ENCODE measurements at places on chromosomes 2 and 18. TPM values are rescaled to one million over a fixed set of nuclear protein-coding genes. Genes with fewer than 3 reads are reported as not detected.

DNA sequence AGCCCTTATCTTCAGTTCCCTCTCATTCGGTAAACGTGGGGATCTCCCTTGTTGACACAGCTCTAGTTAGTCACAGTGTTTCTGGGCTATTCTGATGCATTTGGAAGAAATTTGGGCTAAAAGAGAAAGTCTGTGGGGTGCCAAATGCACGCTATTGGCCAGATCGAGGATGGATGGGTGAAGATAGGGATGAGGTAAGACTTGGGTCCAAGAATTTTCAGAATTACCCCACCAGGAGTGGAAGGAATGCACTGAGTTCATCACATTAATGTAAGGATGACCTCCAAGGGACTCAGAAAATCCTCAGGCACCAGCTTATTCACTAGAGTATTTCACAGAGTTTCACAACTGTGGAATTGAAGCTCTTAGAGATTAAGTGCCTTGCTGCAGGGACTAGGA is 49.3 kb downstream of the NRP2 start:
- no peaks in the 10 kb centered on the region for H3K27me3 ChIP-seq
- peaks cover 46% of the 10 kb centered on the region for H3K4me1 ChIP-seq
- no peak overlapping the region for H3K4me3 ChIP-seq
- DNase-seq, result no peak

GRCh38 chr18:10399465-10399864 is 55.0 kb upstream of the APCDD1 start:
- no peaks in the 10 kb centered on the region for H3K27me3 ChIP-seq
- DNase-seq, result no peak
- H3K4me1 ChIP-seq, result peaks cover 44% of the 10 kb centered on the region
- no peaks in the 10 kb centered on the region for H3K36me3 ChIP-seq
- H3K4me3 ChIP-seq, result no peak overlapping the region

DNA sequence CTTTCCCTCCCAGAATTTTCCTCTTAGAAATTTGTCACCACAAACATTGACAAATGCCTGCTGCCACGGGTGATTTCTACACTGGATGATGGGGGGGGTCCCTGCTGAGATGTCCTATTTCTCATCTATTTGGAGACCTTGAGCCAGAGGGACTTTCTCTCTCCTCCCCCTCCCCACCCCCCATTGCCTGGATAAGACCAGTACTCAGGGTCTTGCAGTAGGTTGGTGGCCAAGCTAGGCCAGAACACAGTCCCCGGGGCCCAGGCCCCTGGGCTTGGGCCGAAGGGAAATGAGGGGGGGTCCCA is 560 bp upstream of the DUSP2 start:
- H3K4me1 ChIP-seq, result peaks cover 51% of the 10 kb centered on the region
- H3K4me3 ChIP-seq, result peak overlapping the region; percentile 59
- H3K36me3 ChIP-seq, result no peaks in the 10 kb centered on the region

GRCh38 chr2:152165306-152165705 is 10.3 kb downstream of the STAM2 start:
- H3K36me3 ChIP-seq, result peaks cover 17% of the 10 kb centered on the region
- no peak overlapping the region for H3K27ac ChIP-seq
- H3K4me3 ChIP-seq, result no peak overlapping the region
- peaks cover 11% of the 10 kb centered on the region for H3K4me1 ChIP-seq

DNA sequence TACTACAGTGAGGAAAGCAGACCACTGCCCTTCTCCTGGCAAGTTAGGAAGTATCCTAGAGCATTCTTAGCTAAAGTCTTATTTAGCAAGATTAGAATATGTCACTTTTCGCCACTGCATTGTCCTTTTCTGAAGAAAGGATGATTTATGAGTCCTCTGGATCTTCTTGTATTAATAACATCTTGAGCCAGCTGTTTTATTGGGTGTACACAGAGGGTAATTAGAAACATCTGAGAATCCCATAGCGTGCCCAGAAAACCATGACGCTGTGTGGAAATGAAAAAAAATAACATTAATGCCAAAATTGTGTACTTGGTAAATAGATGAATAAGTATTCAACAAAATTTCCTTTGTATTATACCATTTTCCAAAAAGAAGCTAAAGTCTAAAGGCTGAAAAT is 198.7 kb downstream of the LTBP1 start:
- peaks cover 6% of the 10 kb centered on the region for H3K4me1 ChIP-seq
- peaks cover 5% of the 10 kb centered on the region for H3K36me3 ChIP-seq
- H3K27me3 ChIP-seq, result no peaks in the 10 kb centered on the region
- peak overlapping the region; percentile 32 for H3K27ac ChIP-seq
- DNase-seq, result no peak

DNA sequence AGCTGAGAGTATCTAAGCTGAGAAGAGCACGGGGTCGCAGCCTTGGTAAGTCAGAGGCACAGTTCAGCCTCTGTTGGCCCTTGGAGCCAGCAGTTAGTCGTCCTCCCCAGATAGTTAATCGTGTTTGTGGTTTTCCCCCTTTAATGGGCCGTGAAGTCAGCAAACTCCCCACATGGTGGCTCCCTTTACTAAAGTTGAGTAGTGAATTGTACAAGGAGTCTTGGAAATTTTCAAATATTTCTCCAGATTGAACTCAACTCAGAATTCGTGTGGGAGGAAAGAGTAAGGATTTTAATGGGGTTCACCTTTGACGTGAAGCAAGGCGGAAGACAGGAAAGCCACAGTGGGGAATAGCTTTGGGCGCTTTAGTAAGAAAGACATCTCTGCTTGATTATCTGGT is 2.4 kb upstream of the ADCYAP1 start:
- H3K36me3 ChIP-seq, result no peaks in the 10 kb centered on the region
- peaks cover 17% of the 10 kb centered on the region for H3K4me1 ChIP-seq
- no peak for DNase-seq
- no peak overlapping the region for H3K4me3 ChIP-seq
- no peak overlapping the region for H3K27ac ChIP-seq

DNA sequence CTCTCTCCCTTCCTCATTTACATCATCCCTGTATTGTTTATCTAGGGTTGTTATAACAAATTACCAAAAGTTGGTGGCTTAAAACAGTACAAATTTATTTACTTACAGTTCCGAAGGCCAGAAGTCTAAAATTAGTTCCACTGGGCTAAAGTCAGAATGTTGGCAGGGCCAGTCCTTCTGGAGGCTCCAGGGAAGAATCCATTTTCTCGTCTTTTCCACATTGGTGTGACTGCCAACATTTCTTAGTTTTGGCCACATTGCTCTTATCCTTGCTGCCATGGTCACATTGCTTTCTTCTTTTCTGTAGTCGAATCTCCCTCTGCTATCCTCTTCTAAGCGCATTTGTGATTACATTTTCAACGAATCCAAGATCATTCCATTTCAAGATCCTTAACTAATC is 34.7 kb downstream of the ICOS start:
- no peak for DNase-seq
- H3K4me3 ChIP-seq, result no peak overlapping the region
- no peaks in the 10 kb centered on the region for H3K4me1 ChIP-seq
- H3K36me3 ChIP-seq, result no peaks in the 10 kb centered on the region

- no peak overlapping the region for H3K4me3 ChIP-seq
- H3K4me1 ChIP-seq, result peaks cover 3% of the 10 kb centered on the region
- no peak overlapping the region for H3K27ac ChIP-seq
- no peaks in the 10 kb centered on the region for H3K27me3 ChIP-seq
- H3K36me3 ChIP-seq, result peaks cover 4% of the 10 kb centered on the region
Observed at GRCh38 chr2:138486363-138487198, 15.0 kb upstream of the SPOPL start.

DNA sequence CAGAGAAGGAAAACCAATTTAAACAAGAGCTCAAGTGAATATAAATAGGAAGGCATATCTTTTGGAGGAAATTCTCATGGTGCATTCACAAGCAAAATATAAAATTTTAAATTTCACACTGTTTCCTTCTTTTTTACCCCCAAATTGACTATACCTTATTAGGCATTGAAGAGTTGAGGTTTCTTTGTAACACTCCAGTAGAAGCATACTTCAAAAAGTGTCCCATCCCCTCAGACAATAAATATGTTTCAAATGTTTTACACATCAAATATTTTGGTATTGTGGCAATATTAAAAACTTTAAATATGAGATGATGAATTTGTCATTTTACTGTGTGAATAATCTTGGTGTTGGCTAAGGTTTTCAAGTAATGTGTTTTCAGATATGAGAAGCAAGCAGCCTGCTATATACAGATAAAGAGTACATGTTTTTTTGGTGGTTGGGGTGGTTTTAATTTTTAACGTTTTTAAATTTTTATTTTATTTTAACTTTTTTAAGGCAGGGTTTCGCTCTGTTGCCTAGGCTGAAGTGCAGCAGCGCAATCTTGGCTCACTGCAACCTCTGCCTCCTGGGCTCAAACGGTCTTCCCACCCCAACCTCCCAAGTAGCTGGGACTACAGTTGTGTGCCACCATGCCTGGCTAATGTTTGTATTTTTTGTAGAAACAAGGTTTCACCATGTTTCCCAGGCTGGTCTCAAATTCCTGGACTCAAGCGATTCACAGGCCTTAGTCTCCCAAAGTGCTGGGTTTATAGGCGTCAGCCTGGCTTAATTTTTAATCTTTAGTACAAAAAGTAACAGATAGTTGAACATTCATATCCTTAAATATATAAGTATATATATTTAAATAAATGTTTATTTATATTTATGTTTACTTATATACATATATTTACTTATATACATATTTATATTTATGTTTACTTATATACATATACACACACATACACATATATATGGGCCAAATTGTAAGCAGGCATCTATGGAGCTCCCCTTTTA is 36.5 kb upstream of the DLX1 start:
- no peak overlapping the region for H3K4me3 ChIP-seq
- no peaks in the 10 kb centered on the region for H3K36me3 ChIP-seq
- H3K27ac ChIP-seq, result no peak overlapping the region
- H3K4me1 ChIP-seq, result peaks cover 39% of the 10 kb centered on the region

DNA sequence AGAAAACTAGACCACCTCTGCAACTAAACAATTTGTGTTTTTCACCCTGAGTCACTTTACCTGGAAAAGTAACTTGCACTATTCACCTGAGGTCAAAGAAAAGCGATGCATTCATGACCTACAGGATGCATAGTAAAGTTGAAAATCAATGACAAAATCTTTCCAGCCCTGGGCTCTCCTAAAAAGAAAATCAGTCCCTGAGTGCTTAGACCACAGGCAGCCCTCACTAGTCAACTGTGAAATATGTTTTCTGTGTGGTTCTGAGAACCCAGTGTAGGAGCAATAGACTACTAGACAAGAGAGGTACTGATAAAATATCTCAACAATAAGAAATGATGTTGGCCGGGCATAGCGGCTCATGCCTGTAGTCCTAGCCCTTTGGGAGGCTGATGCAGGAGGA is 133.1 kb downstream of the TXNL1 start:
- H3K36me3 ChIP-seq, result no peaks in the 10 kb centered on the region
- no peak for DNase-seq
- no peak overlapping the region for H3K4me3 ChIP-seq
- H3K27me3 ChIP-seq, result no peaks in the 10 kb centered on the region
- no peak overlapping the region for H3K27ac ChIP-seq
- H3K4me1 ChIP-seq, result peaks cover 6% of the 10 kb centered on the region

- H3K27ac ChIP-seq, result no peak overlapping the region
- H3K4me1 ChIP-seq, result no peaks in the 10 kb centered on the region
- H3K36me3 ChIP-seq, result no peaks in the 10 kb centered on the region
- H3K27me3 ChIP-seq, result no peaks in the 10 kb centered on the region
- no peak for DNase-seq
Observed at GRCh38 chr2:5561006-5561405, 131.2 kb upstream of the SOX11 start.

MXD1 gene
- total RNA-seq, result 9.7 TPM

ALPP gene
- total RNA-seq, result not detected

GAL3ST2 gene
- 0.86 TPM for total RNA-seq

UGT1A9 gene
- not detected for total RNA-seq

PSD4 gene
- 20.1 TPM for total RNA-seq

SPC25 gene
- 10.1 TPM for total RNA-seq

BBS5 gene
- 11.4 TPM for total RNA-seq

QPCT gene
- total RNA-seq, result 0.16 TPM

All from mesothelial cell of epicardium (in vitro differentiated cells).